CD4-positive, alpha-beta T cell treated with Interleukin-2 at 100 ng/mL for 4 hours (primary cell): ENCODE measurements at places on chromosomes 11 and 22.
A peak's percentile ranks its signal among the peaks of the same experiment; 100 is the strongest.

GRCh38 chr11:2164861-2165555 lies 4.0 kb upstream of the INS start:
- DNase-seq: no peak

- DNase-seq: no peak
Observed at GRCh38 chr11:117647872-117648271, 149.1 kb downstream of the DSCAML1 start.

DNA sequence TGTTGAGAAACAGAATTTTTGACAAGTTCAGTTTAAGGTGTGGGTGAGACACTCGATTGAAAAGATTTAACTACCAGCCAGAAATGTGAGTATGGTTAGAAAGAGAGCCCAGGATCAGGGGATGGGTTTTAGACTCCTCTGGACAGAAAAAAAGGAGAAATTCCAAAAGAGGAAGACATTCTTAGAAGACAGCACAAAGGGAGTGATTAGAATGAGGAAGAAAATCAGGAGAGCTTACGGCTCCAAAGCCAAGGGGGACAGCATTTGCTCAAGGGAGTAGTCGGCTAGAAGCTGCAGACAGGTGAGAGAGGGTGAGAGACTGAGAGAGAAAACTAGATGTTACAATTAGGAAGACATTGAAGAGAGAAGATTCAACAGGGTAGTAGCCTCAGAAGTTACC lies 166.1 kb downstream of the ADAMTS15 start:
- DNase-seq: no peak

- no peak for DNase-seq
Observed at GRCh38 chr11:8403310-8403709, 139.6 kb upstream of the LMO1 start.

- no peak for DNase-seq
Observed at GRCh38 chr22:29912605-29913398, 29.8 kb downstream of the MTMR3 start.

- no peak for DNase-seq
Observed at GRCh38 chr11:67463680-67464410, 5.2 kb downstream of the TMEM134 start.

DNA sequence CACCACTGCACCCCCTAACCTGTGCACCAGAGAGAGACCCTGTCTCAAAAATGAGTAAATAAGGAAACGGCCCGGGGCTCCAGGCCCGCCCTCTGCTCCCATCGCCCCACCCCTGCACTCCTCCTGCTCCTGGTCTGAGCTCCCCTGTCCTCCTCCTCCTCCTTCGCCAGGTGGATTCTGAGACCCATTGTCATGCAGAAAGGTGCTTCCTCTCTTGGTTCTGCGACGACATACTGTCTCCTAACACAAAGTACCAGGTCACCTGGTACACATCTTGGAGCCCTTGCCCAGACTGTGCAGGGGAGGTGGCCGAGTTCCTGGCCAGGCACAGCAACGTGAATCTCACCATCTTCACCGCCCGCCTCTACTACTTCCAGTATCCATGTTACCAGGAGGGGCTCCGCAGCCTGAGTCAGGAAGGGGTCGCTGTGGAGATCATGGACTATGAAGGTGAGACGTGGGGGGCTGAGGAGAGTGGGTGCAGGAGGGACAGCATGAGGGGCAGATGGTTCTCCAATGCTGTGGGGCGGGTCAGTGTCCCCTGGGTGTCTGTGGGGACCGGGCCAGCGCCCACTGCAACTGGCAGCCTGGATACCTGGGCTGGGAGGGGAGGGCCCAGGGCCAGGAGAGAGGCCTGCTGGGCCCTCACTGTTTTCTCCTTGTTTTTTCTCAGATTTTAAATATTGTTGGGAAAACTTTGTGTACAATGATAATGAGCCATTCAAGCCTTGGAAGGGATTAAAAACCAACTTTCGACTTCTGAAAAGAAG lies 3.1 kb upstream of the APOBEC3D start:
- no peak for DNase-seq

- DNase-seq: no peak
Observed at GRCh38 chr22:24685531-24686190, 82.7 kb downstream of the GGT1 start.

GRCh38 chr22:47333625-47334024 lies 571.2 kb downstream of the TBC1D22A start:
- DNase-seq: no peak

DNA sequence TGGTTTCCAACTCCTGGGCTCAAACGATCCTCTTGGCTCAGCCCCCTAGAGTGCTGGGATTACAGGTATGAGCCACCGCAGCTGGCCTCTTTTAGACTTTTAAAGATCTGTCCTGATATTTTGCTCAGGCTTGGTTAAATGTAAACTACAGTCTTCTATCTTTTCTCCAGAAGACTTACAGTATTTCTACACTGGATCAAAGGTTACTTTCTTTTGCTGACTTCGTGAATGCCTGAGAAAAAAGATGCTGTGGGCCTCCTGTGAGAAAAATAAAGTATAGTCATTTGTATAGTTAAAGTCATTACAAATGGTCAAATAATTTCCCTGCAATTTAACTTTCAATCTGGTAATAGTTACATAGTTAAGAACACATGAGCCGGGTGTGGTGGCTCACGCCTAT lies 19.6 kb downstream of the DEPDC5 start:
- no peak for DNase-seq

- no peak for DNase-seq
Observed at GRCh38 chr11:32184041-32184722, 93.3 kb downstream of the RCN1 start.

- DNase-seq: peak; percentile 78
Observed at GRCh38 chr11:86291466-86292262, 10.4 kb upstream of the HIKESHI start.

GRCh38 chr11:17473071-17473744 lies 3.4 kb downstream of the ABCC8 start:
- DNase-seq: no peak

- DNase-seq: no peak
Observed at GRCh38 chr11:68329978-68330699, 17.7 kb downstream of the LRP5 start.

DNA sequence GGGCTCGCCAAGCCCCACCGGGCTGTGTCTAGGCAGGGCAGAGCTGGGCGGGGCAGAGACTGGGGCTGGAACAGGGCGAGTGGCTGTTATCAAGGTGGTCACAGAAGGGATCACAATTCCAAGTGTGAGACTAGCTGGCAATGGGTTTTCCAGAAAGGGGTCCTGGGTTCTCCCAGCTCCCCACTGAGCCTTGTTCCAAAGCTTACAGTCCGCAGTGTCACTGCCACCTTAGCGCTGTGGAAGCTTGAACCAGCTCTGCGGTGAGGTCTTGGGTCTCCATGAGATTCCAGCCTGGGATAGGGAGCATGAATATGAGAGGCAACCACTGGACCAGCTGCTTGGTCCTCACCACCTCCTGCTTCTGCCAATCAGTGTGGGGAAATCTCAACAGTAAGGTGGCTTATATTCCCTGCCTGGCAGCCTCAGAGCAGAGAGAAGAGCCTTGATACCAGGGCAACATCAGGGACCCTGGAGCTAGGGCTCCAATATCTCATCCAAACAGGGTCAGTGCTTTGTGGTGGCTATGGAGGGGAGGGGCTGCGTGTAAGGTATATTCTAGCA lies 831 bp downstream of the CD44 start:
- peak; percentile 48 for DNase-seq

DNA sequence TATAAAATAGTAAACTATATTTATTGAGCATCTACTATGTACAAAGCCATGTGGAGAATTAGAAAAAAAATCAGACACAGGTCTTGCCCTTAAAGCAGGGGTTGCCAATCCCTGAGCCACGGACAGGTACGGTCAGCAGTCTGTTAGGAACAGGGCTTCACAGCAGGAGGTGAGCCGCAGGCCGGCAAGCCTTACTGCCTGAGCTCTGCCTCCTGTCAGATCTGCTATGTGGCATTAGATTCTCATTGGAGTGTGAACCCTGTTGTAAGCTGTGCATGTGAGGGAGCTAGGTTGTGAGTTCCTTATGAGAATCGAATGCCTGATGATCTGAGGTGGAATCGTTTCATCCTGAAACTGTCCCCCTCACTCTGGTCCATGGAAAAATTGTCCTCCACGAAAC lies 2.1 kb upstream of the RAG2 start:
- DNase-seq: no peak

GRCh38 chr11:88434333-88434976 lies 96.9 kb upstream of the CTSC start:
- DNase-seq: no peak

DNA sequence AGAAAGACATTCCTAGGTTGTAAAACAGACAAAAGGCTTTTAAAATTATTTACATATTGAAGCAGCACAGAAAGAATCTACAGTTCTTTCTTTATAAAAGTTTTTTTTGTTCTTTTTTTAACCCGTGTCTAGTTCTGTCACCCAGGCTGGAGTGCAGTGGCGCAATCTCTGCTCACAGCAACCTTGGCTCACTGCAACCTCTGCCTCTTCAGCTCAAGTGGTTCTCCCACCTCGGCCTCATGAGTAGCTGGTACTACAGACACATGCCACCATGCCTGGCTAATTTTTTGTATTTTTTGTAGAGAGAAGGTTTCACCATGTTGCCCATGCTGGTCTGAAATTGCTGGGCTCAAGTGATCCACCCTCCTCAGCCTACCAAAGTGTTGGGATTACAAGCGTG lies 3.8 kb upstream of the INCENP start:
- no peak for DNase-seq

DNA sequence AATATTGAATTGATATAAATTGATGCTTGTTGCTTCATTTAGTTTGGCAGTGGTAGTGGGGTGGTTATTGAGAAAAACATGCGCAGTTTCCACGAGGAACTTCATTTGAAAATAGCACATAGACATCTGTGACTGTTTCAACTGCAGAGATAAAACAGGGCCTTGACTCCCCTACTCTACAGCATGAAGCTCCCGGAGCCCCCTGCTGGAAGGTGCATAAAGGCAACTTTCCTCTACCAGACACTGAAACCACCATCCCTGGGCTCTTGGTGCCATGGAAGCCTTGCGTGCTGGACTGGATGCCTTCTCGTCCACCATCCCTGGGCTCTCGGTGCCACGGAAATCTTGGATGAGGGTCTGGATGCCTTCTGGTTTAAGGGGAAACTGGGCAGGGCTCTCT lies 195.9 kb downstream of the CSNK2A3 start:
- DNase-seq: peak; percentile 66

- no peak for DNase-seq
Observed at GRCh38 chr11:1548221-1549070, 23.6 kb downstream of the DUSP8 start.

DNA sequence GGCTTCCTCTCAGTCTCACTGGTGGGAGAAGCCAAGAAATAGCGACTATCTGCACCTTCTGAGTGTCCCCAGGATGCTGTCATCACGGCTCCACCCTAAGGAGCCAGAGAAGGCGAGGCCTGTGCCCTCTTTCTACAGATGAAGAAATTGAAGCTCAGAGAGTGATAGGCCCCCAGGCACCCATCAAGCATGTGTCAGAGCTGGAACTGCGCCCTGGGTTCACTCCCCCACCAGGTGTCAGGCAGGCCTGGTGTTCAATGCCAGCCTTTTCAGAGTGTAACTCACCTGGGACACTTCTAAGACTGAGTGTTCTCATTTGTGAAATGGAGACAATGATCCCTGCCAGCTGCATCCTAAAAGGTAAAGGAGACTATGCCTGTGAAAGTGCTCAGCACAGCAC lies 127.3 kb upstream of the SEZ6L start:
- DNase-seq: no peak

- DNase-seq: no peak
Observed at GRCh38 chr11:117932947-117933346, 3.7 kb upstream of the TMPRSS13 start.

DNA sequence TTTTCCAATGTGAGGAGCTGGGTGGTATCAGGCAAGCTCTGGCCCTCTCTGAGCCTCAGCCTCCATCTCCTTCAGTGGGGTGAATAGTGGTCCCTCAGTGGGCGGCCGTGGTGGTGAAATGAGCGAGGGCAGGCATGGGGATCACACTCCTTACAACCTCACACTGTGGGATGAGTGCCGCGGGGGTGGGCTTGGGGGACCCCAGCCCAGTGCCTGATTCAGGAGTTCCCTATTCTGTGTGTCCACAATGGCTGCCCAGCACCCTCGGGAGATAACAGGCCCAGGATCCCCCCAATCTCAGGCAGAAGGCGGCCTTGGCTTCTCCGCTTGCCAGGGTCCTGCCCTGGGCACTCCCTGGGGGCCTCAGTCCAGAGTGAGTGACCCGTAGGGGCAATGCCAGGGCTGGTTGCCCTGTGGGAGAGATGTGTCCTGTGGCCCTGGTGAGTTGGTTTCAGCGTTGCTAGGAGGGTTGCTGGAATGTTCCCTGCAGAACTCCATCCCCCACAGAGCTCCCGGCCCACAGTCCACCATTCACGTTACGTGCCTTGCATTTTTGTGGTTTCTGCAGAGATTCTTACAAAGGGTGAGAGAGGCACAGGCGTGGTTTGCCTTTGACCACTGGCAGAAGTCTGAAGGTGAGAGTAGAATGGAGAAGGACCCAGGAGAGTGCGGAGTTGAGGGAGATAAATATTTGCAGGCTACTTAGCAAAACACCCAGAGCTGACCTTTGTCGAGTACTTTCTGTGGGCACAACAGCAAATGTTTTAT lies 2.9 kb downstream of the ALDH3B1 start:
- no peak for DNase-seq

- DNase-seq: no peak
Observed at GRCh38 chr11:833114-833791, 501 bp downstream of the CD151 start.

DNA sequence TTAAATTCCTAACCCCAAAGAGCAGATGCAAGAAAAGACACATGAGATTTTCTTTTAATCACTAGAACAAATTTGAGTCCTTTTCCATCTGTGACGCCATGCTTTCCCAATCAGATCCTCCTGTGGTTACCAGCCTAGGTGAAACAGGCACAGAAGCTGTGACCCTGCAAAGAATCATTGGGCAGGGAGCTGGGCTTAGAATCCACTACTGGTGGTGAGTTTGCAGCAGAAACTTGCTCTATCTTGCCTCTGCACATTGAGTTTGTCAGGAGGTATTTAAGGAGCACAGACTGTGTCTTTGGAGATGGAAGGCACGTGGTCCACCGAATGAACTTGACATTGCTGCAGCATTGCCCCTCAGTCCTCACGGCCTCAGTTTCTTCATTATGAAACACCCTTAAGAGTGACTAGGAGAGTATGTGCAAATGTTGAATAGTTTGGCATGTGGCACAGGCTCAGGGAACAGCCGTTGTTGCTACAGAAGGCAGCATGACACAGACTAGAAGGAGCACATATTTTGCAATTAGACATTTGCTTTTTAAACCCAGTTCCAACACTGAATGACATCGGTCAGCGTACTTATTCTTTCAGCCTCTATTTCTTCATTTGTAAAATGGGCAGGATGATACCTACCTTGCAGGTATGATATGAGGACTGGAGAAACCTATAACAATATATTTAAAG lies 127.6 kb downstream of the DBX1 start:
- DNase-seq: no peak
